ENCODE measurements at places on chromosomes 11 and 22. TPM values are rescaled to one million over a fixed set of nuclear protein-coding genes. Genes with fewer than 3 reads are reported as not detected.

DNA sequence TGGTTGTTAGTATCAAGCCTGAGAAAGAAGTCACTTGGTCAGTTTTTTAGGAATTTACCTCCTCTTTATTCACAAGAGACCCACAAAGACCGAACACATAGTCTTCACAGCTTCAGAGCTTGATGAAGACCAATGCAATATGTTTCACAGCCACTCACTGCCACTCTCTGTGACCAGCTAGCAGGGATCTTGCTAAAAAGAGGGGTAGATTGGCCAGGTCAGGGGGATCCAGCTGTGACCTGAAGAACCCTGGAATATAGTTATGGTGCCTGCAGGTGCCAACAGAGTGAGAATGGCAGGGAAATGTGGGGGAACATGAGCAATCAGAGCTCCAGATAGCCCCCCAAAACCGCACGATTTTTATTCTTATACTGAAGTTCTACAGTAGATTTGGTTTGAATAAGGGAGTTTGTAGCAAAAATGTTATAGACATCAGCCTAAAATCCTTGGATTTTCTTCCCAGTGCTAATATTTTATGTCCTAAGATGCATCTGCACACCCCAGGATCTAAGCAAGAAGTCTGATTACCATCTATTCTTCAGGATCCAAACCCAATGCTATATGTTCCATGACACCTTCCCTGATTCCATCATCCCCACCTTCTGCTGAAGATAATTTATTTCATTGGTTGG, 8.7 kb downstream of the POU2AF1 start:
- DNase-seq: no peak

GRCh38 chr11:102226702-102227490, 90.4 kb upstream of the BIRC3 start:
- no peak for DNase-seq

- no peak for DNase-seq
These were observed 31.9 kb downstream of the PPFIA1 start for GRCh38 chr11:70302419-70302752.

Gene APOA1
- not detected for total RNA-seq

Gene MAPK8IP2
- 0.31 TPM for total RNA-seq

Gene SDHAF2
- 51.6 TPM for total RNA-seq

Gene HBB
- not detected for total RNA-seq

GRCh38 chr22:30348809-30349208, 7.9 kb downstream of the SF3A1 start:
- DNase-seq: no peak

- DNase-seq: no peak
These were observed 136.4 kb downstream of the NECTIN1 start for GRCh38 chr11:119592642-119593041.

GRCh38 chr22:39094717-39095389, 2.2 kb upstream of the APOBEC3H start:
- peak; percentile 48 for DNase-seq

Gene APLNR
- total RNA-seq: not detected

GRCh38 chr11:130652671-130653335, 204.4 kb downstream of the ADAMTS15 start:
- DNase-seq: no peak

Gene MCAM
- 4.4 TPM for total RNA-seq

DNA sequence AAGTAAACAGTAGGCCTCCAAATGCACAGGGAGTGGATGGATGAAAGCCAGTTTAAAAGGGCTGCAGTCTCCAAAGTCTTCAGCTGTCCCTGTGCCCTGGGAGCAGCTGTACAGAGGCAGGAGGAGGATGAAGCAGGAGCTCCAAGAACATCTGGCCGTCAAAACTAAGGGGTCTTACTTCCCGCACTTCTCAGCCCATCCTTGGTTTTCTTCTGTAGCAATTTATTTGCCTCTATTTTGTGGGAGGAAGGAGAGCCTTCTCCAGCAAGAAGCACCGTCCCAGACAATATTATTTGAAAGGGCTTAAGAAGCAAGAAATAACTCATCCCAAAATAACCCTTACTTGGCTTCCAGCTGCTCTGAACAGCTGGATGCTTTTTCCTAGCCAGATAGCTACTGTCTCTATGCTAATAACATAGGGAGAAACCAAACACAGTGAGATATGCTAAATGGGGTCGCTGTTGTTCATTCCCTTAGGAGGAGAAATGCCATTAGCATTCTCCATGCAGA, 133.2 kb downstream of the SPATA19 start:
- no peak for DNase-seq

DNA sequence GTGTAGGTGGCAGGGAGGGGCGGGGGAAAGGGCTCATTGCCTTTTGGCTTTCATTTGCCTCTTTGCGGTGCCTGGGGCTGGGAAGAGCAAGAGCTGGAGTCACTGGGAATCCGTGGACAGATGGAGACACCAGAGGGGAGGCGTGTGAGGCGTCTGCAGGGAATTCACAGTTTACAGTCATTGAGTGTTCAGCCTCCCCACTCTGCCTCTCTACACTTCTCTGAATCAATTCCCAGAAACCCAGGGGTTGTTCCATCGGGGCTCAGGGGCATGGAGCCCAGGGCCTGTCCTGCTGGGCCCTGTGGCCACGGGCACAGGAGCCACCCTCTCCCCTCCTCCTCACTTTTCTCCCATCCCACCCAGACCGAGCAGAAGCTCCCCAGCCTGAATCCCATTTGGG, 160.5 kb upstream of the NAV2 start:
- DNase-seq: no peak

DNA sequence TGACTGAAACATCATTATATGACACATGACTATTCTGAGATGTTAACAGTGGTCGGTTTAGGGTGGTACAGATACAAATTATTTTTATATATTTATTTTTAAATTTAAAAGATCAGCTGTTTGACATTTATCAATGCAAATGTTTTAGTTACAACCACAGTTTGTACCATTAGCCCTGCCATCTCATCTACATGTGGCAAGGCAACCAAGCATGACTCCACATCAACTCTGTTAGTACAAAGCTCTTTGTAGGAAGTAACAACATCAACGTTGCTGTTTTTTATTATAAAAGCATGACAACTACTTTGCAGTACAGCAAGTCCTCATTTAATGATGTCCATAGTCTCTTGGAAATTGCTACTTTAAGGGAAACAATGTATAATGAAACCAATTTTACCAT, 40.8 kb downstream of the ENTHD1 start:
- DNase-seq: no peak

GRCh38 chr22:48724899-48725298, 1102.8 kb downstream of the BRD1 start:
- DNase-seq: no peak

DNA sequence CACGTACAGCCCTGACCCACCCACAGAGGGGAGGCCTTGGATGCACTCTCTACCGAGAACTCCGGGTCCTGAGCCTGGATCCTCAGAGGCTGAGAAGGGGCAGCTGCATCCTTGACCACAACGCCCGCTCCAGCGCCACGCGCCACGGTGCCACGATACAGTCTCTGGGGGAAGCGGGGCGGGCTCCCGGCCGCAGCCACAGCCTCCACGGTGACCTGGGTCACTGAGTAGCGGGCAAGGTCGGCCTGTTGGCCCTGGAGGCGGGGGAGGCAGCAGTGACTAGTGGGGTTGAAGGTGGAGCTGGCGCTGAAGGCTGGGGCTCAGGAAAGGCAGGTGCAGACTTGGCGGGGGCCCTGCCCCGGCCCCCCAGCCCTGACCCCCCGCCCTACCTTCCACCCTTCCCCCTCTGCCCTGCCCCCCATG, 3.9 kb upstream of the IRF7 start:
- DNase-seq: no peak

DNA sequence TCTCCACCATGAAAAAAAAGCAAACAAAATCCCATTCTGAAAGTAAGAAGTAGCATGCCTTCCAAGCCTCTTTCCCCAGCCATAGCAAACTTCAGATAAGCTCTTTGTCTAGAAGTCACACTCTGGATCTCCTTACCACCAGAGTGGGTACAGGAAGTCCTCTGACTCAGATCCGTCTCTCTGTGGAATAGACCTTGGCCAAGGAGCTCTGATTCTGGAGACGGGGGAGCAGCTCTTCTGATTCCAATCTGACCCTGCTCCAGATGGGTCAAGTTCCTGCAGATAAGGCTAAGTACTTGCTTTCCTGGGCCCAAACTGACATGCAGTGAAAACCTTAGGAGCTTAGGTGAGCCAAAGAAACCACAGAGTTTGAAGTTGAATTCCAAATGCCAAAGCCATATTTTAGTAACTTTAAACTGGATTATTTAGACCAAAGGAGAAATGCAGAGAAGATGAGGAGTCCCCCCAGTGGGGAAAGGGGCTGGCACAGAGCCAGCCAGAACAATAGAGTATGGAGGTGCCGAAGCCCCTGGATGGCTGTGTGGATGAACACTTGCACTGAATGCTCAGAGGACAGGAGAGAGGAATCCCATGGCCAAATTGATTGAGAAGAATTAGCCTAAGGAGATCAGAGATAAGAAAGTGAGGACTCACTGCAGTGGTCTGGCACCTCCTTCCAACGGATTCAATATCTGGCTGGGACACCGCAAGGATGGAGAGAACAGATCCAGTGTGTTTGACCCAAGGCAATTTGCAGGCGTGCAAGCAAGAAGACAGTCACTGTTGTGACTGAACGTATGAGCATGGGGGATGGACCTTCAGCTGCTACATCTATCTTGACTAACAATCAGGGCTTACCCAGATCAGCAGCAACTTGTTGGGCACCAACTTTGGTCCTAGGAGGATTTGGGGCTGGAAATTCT, 54.9 kb downstream of the ENDOD1 start:
- DNase-seq: no peak
